ENCODE measurements at places on chromosomes 1 and 21.

DNA sequence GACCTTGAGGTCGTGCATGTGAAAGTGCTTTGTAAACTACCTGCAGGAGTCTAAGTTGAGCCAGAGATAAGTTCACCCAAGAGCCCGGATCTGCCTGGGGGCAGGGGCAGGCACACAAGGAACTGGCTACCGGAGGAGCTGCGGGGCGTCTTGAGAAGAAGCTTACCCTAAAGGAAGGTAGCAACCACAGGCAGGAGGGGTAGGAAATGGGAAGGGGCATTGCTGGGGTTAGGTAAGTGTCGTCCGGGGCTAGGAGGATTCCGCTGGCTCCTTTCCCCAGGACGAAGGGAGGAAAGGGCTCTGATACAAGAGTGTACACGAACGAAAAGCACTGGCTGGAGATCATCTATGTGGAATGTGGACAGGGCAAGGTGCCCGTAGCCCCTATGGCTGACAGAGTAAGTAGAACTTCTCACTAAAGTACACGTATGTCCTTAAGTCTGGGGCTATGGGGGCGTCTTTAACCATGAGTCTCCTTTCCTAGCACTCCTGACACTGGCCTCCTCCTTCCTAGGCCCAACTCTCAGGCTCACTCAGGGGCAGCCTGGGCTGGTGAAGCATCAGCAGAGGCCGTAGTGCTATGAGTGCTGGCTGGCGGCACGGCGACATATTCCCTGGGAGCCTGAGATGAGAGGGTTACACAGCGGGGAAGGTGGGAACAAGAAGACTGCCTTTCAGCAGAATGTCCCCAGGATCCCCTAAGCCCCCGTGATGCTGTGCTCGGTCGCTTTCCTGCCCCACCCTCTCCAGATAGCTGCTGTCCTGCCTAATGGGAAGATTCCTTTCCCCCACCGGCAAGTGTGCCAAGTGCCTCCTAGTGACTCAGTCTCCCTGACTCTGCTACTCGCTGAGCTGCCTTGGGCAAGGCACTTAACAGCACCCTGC is 9.1 kb upstream of the GALNT2 start:
- DNase-seq: no peak

GRCh38 chr1:4216231-4216630 is 316.2 kb upstream of the C1orf174 start:
- no peak for DNase-seq

GRCh38 chr1:10782491-10783244 is 13.8 kb downstream of the CASZ1 start:
- no peak for DNase-seq

DNA sequence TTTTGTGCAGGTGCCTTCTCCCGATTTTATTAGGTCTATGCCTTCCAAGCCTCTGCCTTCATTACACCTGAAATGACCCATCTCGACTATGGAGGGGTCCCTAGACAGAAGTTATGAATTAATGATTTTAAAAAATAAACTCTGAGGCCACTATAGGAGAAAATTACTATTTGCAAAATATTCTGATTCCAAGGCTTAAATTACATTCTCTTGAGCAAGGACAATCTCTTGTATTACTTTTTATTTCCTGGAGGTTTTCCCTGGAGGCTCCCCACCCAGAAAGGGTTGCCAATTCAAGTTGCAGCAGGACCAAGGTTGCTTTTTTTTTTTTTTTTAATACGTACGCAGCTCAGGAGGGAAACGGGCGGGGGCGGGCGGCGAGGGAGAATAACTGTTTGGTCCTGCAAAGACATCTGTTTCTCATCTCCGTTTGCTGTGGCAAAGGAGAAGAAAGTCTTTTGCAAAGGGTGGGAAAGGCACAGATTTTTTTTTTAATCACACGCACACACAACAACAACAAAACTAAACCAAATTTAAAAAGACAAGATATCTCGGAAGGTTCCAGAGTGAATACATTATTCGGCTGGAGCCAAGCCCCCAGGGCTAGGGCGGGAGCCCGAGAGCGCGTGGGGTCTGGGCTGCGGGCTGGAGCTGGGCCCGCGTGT is 618 bp upstream of the SERTAD4 start:
- DNase-seq: no peak

DNA sequence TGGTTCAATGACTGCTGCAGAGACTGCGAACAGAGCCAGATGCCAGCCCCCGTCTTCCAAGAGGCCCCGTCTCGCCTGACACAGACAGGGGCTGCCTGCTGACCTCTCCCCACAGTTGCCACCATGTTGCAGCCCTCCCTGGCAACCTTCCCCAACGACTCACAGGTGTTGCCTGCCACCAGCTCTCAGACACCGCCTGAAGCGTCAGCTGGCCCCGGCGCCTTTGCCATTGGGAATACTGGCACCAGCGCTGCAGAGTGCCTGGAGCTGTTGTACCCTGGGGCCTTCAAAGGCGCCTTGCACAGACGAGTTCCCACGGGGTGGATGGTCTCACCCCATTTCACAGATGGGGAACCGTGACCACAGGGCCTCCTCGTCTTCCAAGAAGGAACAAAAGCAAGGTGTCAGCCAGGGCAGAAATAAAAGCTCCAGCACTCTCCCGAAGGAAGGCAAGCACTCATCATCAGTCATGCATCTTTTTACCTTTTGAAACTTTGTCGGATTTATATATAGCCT is 167.0 kb downstream of the ADSS2 start:
- no peak for DNase-seq

GRCh38 chr1:8419861-8420260 is 101.9 kb downstream of the SLC45A1 start:
- DNase-seq: no peak

DNA sequence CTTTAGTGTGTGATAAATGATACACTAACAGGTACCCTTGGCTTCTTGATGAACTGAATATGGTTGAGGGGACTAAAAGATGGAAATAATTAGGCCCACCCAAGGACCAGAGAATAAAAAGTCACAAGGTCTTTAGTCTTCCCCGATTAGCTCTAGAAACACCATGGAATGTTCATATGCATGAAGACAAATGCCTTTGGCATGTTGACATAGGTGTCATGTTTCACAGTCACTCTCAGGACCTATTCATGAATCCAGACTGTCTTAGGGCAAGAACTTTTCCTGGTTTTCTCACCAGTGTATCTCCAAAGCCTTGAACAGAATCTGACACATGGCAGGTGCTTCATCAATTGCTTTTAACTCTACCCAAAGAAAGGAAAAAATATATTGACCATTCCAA is 412.8 kb downstream of the AJAP1 start:
- no peak for DNase-seq

GRCh38 chr1:65056866-65057265 is 90.5 kb upstream of the JAK1 start:
- DNase-seq: no peak

- no peak for DNase-seq
These were observed 13.4 kb downstream of the HDAC1 start for GRCh38 chr1:32305310-32305709.

Measured in NT2/D1 (cell line).